ENCODE measurements at places on chromosomes 7 and 10.

GRCh38 chr10:48533951-48534720 is 70.7 kb downstream of the ARHGAP22 start:
- DNase-seq, result no peak

DNA sequence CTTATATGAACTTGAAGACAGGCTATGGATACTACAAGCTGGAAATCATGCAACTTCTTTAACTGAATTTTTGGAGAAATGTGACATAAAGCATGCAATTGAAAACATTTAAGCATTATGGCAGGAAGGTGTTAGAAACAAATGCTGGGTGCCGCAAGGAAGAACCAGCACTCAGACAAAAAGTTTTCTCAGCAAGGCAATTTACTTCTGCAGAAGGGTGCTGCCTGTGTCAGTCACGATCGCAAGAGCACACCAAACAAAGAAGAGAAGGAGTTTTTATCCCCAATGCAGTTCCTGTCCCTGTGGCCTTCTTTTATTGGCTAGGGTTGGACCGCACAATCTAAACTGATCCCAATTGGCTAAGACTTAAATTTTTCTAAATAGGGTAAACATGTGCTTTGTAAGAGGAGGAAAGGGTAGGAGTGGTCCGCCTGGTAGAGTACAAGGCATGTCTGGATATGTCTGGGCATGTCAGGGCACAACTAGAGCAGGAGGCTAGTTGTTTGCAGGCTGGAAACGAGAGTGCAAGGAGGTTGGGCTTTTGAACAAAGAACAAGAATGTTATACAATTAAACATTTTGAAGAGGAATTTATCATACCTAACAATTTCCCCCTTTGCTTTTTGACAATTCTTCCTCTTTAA is 109.6 kb upstream of the FAM3C start:
- DNase-seq, result no peak

- DNase-seq, result no peak
Measured at GRCh38 chr10:30625080-30625479, 4.5 kb downstream of the LYZL2 start.

DNA sequence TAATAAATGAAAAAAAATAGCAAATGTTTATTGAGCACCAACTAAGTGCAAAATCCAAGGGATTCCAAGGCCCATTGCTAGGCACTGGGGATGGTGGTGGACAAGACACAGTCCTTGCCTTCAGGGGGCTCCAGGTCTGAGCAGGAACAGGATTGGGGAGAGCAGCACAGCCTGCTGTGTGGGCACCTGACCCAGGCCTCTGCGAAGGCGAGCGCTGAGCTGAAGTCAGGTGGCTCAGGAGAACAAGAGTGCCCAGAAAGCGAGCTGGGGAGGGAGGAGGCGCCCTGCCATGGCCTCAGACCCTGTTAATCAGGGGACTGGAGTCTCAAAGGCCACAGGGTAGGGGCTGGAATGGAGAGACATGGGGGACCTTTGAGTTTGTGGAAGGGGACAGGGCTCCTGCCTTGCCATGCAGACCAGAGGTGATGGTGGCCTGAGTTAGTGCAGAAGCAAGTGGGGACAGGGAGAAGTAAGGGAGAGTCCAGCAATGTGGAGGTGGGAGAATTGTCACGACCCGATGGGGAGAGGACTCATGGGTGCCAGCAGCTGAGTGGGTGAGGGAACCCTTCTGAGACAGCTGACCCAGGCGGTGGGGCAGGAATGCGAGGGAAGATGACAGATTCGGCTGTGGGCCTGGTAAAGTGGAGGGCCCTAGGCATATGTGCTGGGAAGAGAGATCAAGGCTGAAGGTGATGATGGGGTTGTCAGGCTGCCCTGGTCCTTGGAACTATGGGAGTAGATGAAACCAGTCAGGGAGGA is 4.1 kb upstream of the ORAI2 start:
- no peak for DNase-seq

DNA sequence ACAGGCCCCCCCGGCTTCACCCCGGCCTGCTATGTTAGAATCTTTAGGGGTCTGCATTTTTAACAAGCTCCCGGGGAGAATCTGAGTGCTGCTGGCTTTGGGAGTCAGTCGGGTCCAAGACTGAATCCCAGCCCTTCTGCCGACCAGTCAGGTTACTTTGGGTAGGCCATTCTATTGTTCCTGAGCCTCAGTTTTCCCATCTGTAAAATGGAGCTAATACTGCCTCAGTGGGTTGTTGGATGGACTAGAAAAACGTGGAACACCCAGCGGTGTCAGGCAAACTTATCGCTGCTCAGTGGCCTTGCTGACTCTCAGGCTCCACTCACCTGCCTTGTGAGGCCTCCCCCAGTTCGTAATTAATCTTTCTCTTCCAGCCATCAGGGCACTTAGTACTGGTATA is 11.7 kb downstream of the TBATA start:
- no peak for DNase-seq

GRCh38 chr10:123935680-123936079 is 44.1 kb upstream of the CPXM2 start:
- no peak for DNase-seq

DNA sequence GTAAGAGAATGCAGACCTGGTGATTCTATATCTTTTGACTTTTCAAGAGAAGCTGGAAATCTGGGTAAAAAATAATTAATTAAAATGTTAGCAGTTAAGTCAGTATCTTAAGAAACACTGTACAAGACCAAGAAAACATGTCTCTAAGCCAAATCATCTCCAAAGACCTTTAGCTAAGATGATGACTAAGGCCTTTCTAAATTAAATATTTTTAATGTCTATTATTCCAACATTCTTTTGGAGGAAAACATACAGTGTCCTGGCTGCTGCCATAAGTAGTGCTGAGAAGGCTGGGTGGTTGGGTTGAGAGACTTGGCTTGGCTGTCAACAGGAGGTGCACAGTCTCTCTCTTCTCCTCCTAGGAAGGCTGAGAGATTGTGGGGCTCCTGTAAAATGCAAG is 20.3 kb downstream of the STARD3NL start:
- DNase-seq, result no peak

DNA sequence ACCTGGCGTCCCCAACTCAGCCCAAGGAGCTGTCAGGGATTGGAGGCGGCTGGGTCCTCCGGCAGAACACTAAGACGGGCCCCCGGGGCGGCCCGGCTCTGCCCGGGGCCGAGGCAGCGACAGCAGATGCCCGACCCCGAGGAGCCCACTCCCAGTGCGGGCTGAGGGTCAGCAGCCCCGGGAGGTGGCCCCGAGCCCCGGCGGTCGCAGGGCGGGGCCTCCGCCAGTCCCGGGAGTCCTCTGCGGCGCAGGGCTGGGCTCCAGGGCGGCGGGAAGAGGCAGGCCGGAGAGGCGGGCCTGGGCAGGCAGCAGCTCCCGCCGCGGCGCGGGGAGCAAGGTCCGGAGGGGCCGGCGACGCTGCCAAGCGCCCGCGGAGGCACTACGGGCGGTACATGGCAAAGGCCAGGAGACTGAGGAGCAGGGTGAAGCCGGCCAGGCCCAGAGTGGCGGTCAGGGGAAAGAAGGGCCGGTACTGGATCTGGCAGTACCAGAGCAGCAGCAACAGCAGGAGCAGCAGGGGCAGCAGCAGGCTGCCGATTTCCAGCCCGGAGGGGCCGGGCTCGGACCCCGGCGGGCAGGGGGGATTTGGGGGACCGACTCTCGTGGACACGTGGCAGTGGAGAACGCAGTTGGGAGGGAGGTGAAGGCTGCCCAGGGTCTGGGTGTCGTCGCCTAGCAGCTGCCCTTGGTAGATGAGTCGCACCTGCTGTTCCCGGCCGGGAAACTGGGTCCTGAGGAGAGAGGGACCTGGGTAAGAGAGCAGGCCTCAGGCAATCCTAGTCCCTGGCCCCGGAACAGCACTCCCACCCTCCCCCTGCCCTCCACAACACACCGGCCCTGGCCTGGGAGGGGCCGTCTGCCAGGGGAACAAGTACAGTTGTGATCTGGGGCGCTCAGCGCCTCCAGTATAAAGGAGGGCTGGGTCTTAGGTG is 827 bp upstream of the FASTK start:
- no peak for DNase-seq

DNA sequence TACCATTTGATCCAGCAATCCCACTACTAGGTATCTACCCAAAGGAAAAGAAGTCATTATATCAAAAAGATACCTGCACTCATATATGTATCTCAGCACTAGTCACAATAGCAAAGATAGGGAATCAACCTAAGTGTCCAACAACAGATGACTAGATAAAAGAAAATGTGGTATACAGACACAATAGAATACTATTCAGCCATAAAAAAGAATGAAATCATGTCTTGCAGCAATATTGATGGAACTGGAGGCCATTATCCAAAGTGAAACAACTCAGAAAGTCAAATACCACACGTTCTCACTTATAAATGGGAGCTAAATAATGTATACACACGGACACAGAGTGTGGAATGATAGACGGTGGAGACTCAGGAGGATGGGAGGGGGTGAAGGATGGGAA is 146.0 kb downstream of the PARD3 start:
- DNase-seq, result no peak

Measured in esophagus squamous epithelium (tissue), 5 donors.